ENCODE measurements at places on chromosomes 16 and 17.

- no peak for DNase-seq
Observed at GRCh38 chr17:57553991-57554825, 190.9 kb downstream of the CCDC182 start.

GRCh38 chr17:18037486-18037885, 1.5 kb downstream of the ATPAF2 start:
- no peak for DNase-seq

- DNase-seq: no peak
Observed at GRCh38 chr17:34623856-34624766, 44.7 kb downstream of the TMEM132E start.

DNA sequence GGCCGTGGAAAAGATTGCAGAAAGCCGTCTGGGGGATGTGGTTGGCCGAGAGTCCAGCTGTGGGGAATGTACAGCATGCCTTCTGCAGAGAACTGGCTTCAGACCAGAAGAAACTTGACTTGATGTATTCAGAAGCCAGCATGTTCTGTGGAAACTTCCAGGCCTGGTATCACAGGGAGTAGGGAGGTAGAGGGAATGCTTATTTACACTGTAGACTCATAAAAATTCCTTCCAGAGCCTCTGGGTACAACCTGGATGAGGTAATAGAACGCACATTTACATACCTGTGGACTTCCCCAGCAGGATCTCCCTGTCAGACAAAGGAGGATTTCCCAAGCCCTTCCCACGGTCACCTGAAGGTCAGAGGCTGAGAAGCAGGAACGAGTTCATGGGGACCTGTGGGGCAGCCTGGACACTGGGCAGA, 11.8 kb upstream of the GAS7 start:
- DNase-seq: no peak

GRCh38 chr16:7650431-7650830, 317.8 kb downstream of the RBFOX1 start:
- DNase-seq: no peak

DNA sequence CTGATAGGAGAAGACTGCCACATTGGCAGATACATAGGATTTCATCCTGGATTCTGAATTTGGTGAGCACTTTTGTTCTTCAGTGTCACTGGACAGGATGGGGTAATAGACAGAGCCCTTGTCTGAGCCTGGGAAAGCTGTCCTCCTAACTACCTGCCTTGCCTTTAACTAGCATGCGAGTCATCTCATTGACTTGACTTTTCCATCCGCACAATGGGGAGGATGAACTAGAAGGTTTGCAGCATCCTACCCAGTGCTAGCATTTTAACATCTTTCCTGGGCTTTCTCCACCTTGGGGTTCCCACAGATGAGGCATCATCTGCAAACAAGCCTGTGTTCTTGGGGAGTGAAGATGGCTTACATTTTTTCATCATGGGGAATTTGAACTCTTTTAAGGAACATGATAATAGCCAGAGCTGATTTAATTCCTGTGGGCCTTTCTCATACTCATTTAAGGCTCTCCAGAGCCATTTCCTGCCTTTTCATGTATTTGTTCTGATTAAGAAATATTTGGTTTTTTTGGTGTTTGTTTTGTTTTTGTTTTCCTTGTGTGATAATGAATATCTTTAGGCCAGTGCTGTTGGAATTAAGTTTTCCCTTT, 139.5 kb downstream of the MSI2 start:
- no peak for DNase-seq

DNA sequence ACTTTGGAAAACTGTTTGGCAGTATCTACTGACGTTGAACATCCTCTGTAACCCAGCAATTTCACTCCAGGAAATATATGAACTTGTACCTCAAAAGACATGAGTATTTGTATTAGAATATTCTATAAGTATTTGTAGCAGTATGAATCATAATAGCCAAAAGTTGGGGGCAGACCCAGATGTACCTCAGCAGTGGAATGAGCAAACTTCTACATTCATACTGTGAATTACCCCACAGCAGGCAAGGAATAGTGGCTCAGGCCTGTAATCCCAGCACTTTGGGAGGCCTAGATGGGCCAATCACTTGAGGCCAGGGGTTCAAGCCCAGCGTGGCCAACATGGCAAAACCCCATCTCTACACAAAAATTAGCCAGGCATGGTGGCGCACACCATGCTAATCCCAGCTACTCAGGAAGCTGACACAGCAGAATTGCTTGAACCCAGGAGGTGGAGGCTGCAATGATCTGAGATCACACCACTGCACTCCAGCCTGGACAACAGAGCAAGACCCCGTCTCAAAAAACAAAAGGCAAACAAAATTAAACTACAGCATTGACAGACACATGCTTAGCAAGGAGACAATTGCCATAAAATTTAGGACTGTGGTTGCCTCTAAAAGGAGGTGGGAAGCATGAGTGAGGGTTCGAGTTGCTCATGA, 11.2 kb upstream of the HELZ start:
- no peak for DNase-seq

DNA sequence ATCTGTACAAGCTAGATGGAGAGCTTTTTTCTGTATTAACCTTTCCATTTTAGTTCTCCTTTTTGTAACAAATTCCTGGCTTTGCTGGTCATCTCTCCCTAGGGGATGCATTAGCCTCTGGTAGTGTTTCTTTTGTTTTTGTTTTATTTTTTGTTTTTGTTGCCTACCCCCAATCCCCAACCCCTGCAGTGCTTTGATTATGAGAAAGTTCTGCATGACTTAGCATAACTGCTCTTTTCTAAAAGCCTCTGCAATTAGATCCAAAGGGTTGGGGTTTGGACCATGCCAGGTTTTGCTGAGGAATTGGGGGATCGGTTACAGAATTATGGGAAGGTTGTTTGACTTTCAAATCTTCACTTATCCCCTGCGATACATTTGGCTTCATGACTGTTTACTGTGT, 98.2 kb downstream of the ADAMTS18 start:
- no peak for DNase-seq

- DNase-seq: no peak
Observed at GRCh38 chr16:10824111-10824893, 5.7 kb upstream of the TVP23A start.

- no peak for DNase-seq
Observed at GRCh38 chr16:637081-638018, 1.2 kb upstream of the METTL26 start.

- no peak for DNase-seq
Observed at GRCh38 chr17:47957591-47958490, at the start of gene PRR15L. Gene PRR15L (minus strand): TSS chr17:47957883. CDS start chr17:47953234, 4,649 bp downstream.

GRCh38 chr16:10642964-10643363, 51.8 kb downstream of the TEKT5 start:
- DNase-seq: no peak

- no peak for DNase-seq
Observed at GRCh38 chr16:49605536-49606254, 232.1 kb downstream of the C16orf78 start.

DNA sequence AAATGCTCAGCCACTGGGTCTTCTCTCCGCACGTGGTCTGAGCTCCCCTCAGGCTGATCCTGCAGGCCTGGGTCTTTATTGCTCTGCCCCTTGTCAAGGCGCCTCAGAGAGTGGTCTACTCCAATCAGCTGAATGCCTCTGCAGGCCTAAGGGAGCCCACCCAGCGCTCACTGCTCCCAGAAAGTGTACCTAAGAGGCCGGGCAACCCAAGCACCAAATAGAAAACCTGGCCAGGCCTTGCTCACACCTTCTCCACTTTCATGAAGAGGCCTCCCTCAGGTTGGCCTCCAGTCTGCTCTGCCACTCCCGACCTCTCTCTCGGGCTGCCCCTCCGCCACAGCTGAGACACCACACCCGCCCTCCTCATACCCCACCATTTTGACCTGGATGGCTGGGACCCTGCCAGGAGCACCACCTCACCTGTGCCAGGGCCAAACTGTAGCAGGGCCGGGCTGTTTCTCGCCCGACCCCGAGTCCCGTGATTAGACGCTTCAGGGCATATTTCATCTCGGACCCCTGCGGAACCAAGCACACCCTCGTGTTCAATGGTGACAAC, 665 bp downstream of the MYBBP1A start:
- no peak for DNase-seq

GRCh38 chr17:27360507-27360906, 66.6 kb downstream of the WSB1 start:
- DNase-seq: no peak

GRCh38 chr17:5182597-5183409, 8.9 kb downstream of the ZNF594 start:
- DNase-seq: no peak

GRCh38 chr16:86052115-86052670, 153.2 kb downstream of the IRF8 start:
- no peak for DNase-seq

DNA sequence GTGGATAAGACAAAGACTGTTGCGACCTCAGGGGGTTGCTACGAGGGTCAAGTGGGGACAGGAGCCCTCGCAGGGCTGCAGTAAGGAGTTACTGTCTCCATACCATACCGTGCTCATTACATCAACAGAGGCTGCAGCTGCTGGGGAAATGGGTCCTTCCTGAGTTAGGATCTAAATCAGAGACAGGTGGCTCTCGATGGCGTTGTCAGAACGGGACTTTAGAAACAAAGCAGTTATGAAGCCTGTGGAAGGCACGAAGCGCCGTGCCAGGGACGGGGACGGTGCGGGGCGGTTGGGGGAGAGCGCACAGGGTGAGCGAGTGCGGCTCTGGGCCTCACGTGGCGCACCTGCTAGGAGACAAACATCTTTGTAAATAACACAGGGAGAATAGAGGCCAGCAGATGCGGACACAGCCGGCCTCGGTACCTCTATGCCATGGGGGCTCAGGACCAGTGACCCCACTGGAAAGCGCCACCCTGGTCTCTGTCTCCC, 34.4 kb downstream of the ZCCHC14 start:
- no peak for DNase-seq

GRCh38 chr17:57329380-57330214, 73.3 kb downstream of the MSI2 start:
- DNase-seq: no peak

DNA sequence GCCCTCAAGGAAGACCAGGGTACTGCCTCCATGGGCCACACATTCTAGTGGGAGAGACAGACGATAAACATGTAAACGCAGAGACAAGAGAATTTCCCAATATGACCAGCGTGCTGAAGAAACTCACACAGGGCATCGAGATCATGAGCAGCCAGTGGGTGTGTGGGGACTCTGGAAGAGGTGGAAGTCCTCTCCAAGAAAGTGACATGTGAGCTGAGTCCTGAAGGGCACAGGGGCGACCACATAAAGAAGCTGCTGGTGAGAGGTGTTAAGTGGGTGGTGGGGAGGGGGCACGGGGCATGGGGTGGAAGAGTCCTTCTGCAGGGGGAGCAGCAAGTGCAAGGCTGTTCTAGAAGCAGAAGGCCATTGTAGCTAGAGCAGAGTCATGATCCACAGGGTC, 21.0 kb upstream of the RAP1GAP2 start:
- DNase-seq: no peak

- DNase-seq: no peak
Observed at GRCh38 chr17:10756619-10757018, 26.8 kb upstream of the TMEM220 start.

GRCh38 chr16:29745121-29745852, 503 bp downstream of the C16orf54 start:
- no peak for DNase-seq

GRCh38 chr17:41020336-41020735, 6.7 kb downstream of the KRTAP1-5 start:
- no peak for DNase-seq

DNA sequence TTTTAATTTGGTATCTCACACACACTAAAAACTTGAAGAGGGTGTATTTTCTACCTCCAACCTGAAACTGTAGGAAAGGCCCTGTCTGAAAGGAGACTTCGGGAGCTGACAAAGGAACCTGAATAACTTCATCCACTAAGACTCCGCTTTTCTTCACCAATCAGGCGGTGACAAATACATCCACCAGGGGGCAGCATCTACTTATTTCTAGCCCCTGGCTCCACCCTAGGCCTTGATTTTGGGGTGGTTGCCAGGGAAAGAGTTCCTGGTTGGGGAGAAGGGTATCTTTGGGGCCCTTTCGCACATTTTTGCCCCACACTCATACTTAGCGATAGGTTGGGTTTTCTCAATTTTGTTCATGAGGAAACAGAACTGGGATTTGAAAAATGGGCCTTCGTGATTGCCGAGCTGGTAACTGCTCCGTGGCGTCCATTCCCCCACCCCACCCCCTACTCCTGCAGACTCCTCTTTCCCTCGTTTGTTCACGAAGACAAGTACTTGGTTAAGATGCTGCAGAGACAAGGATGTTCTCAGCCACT, 4.8 kb upstream of the ARL4D start:
- DNase-seq: peak; percentile 78

GRCh38 chr17:70158180-70158579, 11.2 kb upstream of the KCNJ2 start:
- DNase-seq: no peak

GRCh38 chr17:71667661-71668060, 453.2 kb upstream of the SOX9 start:
- no peak for DNase-seq

GRCh38 chr16:2766430-2767139, 10.5 kb downstream of the ELOB start:
- no peak for DNase-seq

DNA sequence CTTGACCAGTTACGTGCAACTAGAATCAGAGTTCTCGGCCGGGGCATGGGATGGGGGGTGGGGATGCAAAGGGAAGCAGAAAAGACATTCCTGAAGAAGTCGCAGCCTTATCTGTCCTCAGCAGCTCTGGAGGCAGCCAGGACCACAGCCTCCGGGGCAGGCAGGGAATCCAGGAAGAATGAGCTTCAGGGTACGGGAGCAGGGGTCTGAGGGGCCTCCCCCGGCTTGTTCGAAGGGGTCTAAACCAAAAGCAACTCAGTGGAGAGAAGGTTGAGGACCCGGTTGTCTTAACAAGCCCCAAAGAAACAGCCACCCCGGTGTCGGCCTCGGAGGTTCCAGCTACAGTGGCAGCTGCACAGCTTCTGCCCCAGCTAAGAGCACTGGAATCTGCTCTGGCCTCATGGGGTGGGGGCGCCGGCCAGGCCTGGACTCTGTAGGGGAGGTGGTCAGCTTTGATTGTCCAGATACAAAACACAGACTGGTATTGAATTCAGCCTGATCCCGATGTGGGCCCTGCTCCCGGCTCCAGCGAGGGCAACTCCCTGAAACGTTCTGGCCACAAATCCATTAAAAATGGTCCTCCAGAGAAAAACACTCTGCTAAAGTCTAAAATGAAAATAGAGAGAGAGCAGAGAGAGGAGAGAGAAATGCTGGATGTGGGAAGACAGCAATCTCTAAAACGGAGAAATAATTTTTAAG, 7.7 kb downstream of the HOXB4 start:
- no peak for DNase-seq

DNA sequence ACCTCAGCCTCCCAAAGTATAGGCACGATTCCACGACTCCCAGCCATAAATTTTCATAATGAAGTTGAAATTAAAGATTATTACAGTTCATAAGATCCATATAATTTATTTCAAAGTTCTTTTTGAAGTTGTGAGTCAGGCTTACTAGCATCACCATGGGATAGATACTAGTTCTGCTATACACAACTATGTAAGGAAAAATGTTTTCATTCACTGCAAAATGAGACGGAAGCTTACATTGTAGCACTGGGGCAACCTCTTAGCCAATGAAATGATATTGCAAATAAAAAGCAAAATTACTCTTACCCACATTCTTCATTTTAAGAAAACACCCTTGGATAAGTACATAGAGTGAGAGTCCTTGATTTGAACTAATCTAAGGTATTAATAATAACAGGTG, 18.8 kb upstream of the MARCHF10 start:
- DNase-seq: no peak

GRCh38 chr16:873889-874288, 73.4 kb upstream of the GNG13 start:
- DNase-seq: no peak

- no peak for DNase-seq
Observed at GRCh38 chr17:7932949-7933348, 943 bp downstream of the CNTROB start.
